ENCODE measurements at places on chromosomes 11 and 22. TPM values are rescaled to one million over a fixed set of nuclear protein-coding genes. Genes with fewer than 3 reads are reported as not detected.

DNA sequence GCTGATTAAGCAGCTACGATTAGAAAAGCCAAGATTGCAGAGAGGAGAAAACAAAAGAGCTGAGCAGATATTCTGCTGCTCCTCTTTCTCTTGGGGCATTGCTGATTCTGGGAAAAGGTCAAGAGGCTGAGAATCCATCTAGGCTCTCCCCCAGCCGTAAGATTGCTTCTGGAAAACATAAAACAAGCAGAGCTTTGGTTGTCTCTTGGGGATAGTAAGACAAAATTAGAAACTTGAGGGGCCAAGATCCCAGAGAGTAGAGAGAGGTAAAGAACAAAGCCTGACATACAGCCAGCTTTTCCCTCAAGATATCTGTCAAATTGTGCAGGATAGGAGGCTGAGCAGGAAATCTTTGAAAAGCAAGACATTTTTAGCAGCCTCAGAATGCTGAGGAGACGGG is 158.2 kb downstream of the TTC28 start:
- DNase-seq = no peak

GRCh38 chr11:19164230-19164855 is 37.4 kb downstream of the CSRP3 start:
- no peak for DNase-seq

- no peak for DNase-seq
Measured at GRCh38 chr11:120203626-120204025, 7.2 kb upstream of the OAF start.

DNA sequence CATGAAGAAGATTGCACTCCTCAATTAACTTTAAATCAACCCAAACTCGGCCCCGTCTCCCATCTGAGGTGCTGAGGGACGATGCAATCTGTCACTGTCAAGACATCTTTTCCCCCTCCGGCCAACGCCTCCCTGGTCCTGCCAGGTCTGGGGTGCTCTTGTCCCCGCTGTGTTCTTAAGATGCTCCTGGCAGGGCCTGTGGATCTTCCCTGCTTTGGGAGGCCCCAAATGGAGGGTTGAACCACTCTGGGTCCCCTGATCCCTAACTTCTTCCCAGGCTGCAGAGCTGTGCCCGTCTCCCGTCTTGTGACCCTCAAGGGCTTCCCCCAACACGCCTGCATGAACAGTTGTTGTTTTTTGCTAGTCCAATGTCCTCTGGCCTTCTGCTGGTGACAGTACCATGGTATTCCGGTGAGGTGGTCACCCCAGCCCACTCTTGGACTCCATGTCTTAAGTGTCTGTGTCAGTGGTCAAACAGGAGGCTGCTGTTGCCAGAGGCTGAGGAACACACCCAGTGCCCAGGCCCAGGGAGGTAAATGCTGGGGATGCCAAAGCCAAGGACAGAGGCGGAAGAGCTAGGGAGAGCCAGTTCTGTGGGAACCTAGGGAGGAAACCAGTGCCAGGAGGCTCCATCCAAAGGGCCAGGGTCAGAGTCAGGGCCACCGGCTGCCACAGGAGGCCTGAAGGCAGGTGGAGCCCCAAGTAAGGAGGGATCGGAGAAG is 70.6 kb upstream of the SHANK2 start:
- DNase-seq = no peak

ABTB2 gene
- 12.9 TPM for polyA plus RNA-seq

ACR gene
- polyA plus RNA-seq = 0.51 TPM

PGM2L1 gene
- polyA plus RNA-seq = 3.6 TPM
